ENCODE measurements at places on chromosomes 6 and 20.

GRCh38 chr20:58855506-58856389 is 3.2 kb downstream of the GNAS start:
- no peak for DNase-seq

DNA sequence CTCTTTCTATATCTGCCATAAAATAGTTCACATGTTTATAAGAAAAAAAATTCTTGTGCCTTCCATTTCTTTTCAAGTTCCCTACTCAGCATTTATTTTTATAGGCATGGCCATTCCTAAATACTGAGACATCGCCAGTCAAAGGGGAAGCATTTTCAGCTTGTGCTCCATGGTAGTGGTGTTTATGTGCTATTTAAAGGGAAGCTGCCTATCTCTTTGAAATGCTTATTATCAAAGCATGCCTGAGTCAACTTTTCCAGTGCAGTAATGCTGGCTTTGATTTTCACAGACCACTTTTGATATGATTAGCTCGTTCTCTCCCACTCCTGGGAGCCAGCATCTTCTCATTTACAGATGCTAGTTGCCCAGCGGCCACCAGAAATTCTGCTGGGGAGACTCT is 124.1 kb upstream of the RIN2 start:
- no peak for DNase-seq

GRCh38 chr6:45377043-45377553 is 636 bp downstream of the SUPT3H start:
- DNase-seq, result peak; percentile 90

- DNase-seq, result no peak
Measured at GRCh38 chr6:125013938-125014660, 51.9 kb downstream of the RNF217 start.

GRCh38 chr6:170280689-170281045 is 10.2 kb downstream of the DLL1 start:
- no peak for DNase-seq

Measured in sciatic nerve (tissue), 2 donors.